ENCODE measurements at places on chromosomes 6 and 20.
A peak's percentile ranks its signal among the peaks of the same experiment; 100 is the strongest.

GRCh38 chr20:59725476-59726280 is 121.3 kb downstream of the PHACTR3 start:
- DNase-seq = no peak

DNA sequence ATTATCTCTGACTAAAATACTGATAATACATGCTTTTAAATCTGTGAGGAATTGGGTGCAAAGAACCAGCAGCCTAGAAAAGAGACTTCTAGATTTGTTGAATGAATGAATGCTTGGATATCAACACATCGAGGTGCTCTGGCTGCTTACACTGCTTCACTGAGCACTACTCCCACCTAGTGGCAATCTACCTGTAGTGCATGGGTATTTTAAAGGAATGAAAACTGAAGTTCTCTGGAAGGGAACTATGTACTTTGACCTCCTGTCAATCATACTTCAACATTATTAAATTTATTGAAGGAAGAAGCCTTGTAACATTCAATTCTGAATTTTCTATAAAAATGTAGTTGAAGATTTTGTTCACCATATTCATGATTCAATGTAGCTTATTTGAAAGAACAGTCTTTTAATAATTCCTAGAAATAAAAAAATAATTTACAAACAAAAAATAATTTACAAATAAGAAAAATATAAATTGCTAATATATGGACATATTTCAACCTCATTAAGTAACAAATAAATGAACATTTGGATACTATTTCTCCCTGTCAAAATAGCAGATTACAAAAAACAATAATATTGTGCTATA is 111.2 kb upstream of the MMS22L start:
- peak; percentile 54 for DNase-seq

- no peak for DNase-seq
Observed at GRCh38 chr6:1597924-1598323, 11.8 kb upstream of the FOXC1 start.

DNA sequence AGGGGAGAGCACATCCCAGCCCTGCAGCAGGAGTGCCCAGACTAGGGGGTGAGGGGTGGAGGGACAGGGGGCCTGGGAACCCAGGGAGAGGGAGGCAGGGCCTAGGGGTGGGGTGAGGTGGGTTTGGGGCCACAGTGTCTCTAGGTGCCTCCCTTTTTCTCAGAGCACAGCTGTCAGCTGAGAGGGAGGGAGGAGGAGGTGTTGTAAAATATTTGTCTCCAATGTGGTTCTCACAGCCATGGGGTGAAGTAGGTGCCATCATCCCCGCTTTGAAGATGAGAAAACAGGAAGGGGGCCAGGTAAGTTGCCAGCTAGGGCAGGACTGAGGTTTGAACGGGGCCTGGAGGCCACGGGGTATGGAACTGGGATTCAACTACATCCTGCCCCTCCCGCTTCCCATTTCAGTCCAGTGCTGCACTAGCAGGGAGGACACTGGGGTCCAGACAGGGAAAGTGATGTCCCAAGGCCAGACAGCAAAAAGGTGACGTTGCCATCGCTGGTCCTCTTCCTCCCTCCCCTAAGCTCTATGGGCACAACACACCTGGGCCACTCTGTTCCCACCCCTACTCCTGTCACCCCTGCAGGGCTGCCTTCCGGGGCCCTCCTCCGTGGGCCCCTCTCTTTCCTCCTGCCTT is 20.3 kb downstream of the PACSIN1 start:
- no peak for DNase-seq

GRCh38 chr20:1232286-1233111 is 6.7 kb downstream of the RAD21L1 start:
- DNase-seq = no peak

DNA sequence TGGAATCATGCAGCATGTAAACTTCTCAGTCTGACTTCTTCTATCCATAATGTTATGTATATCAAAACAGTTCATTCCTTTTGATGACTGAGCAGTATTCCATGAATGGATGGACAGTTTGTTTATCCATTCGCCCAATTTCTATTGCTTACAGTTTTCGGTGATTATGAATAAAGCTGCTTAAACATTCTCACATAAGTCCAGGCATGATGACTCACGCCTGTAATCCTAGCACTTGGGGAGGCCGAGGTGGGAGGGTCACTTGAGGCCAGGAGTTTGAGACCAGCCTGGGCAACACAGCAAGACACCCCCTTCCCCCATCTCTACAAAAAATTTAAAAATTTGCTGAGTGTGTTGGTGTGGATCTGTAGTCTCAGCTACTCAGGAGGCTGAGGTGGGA is 22.9 kb upstream of the HMGA1 start:
- DNase-seq = peak; percentile 47

DNA sequence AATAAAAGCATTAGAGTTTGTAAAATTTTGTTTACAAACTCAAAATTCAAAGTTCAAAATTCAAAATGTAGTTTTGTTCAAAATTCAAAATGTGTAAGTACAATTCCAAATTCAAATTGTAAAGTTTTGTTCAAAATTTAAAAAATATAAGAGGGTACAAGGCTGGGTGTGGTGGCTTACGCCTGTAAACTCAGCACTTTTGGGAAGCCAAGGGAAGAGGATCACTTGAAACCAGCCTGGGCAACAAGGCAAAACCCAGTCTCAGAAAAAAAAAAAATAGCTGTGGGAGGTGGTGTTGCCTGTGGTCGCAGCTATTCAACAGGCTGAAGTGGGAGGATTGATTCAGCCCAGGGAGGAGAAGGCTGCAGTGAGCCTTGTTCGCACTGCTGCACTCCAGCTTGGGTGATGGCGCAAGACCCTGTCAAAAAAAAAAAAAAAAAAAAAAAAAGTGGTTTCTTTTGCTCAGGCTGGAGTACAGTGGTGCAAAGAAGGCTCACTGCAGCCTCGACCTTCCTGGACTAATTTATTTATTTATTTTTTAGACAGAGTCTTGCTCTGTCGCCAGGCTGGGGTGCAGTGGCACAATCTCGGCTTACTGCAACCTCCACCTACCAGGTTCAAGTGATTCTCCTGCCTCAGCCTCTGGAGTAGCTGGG is 5.4 kb upstream of the ZBTB12 start:
- peak; percentile 93 for DNase-seq

DNA sequence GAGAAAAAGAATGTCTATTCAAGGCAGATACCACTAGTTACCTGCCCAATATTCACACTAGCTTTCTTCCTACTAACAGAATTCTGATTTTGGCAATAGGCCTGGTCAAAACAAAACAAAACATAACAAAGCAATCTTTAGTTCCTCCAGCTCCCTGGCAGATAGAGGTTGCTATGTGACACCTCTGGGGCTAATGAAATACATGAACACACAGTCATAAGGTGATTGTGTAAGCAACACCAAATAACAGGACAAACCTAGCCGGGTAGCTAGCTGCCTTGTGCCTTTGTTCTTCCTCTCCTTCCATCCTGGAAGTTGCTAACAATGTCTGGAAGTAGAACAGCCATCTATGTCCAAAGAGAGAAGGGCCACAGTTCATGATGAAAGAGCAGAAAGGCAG is 6.0 kb upstream of the HMGN3 start:
- DNase-seq = no peak

DNA sequence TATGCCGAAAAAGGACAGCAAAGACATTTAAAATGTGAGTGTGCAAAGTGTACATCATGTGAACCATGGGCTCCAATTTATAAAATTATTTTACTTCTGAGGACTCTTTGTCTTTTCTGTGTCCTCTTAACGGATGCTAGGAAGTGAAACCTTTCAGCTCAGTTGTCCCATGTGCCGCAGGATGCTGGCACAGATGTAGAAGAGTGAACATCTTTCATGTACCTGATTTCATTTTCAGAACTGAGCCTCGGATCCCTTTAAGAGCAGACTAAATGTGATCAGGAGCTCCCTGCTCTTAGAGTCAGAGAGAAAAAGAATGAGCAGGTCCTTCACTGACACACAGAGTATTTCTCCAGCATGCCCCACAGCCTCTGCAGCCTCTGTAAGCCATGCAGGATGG is 27.6 kb upstream of the FUCA2 start:
- DNase-seq = no peak

- no peak for DNase-seq
Observed at GRCh38 chr6:122116119-122116834, 283.2 kb upstream of the HSF2 start.

GRCh38 chr6:14191761-14192160 is 74.2 kb downstream of the CD83 start:
- no peak for DNase-seq

- no peak for DNase-seq
Observed at GRCh38 chr6:157233156-157233555, 90.2 kb downstream of the TMEM242 start.

- no peak for DNase-seq
Observed at GRCh38 chr6:121032268-121033006, 301.8 kb downstream of the TBC1D32 start.

GRCh38 chr6:135183532-135184440 is 2.7 kb downstream of the MYB start:
- peak; percentile 47 for DNase-seq

DNA sequence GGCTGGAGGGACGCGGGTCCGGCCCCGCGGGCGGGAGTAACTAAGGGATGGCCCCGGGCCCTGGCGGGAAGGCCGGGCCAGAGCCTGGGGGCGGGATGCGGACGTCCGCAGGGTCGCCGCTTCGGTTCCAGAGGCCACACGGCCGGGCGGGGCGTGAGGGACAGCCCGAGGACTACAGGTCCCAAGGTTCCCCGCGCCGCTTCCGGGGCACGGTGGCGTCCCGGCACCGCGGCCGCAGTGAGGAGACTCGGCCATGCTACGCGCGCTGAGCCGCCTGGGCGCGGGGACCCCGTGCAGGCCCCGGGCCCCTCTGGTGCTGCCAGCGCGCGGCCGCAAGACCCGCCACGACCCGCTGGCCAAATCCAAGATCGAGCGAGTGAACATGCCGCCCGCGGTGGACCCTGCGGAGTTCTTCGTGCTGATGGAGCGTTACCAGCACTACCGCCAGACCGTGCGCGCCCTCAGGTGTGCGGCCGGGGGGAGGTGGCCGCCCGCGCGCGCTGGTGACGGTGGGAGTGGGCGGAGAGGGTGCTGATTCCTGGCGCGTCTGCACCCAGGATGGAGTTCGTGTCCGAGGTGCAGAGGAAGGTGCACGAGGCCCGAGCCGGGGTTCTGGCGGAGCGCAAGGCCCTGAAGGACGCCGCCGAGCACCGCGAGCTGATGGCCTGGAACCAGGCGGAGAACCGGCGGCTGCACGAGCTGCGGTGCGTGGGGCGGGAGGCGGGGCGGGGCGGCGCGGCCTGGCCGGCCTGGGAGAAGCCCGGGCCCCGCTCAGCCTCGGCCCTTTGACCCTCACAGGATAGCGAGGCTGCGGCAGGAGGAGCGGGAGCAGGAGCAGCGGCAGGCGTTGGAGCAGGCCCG is at the start of gene MRPS26:
TSS of gene MRPS26 (plus strand) at position 237 of the 861 bp plus-strand sequence. CDS start at position 254, 17 bp downstream.
- peak; percentile 90 for DNase-seq

DNA sequence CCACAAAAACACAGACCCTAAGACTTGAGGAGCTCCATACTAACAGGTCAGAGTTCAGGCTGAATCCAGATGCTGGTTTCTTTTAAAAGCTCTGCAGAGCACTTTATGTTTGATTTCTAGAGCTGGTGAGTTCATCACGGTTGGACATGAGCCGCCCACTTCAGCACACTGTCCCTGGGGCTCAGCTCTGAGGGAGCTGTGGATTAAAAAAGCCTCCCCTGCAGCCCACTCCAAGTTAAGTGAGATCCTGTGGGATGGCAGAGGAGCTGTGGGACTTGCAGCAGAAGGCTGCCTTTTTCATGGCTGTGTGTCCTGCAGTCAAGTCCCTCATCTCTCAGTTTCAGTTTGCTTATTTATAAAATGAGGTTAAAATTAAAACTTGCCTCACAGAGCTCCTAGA is 110.5 kb downstream of the FOXO3 start:
- no peak for DNase-seq

All from mesenchymal stem cell (in vitro differentiated cells and primary cell).